ENCODE measurements at places on chromosomes 6 and 20. TPM values are rescaled to one million over a fixed set of nuclear protein-coding genes. Genes with fewer than 3 reads are reported as not detected.

EYS gene
- not detected for total RNA-seq

GRCh38 chr6:158962371-158962770, 37.6 kb downstream of the RSPH3 start:
- H3K36me3 ChIP-seq, result no peaks in the 10 kb centered on the region
- no peak overlapping the region for H3K27ac ChIP-seq
- DNase-seq, result no peak
- H3K4me3 ChIP-seq, result no peak overlapping the region

DNA sequence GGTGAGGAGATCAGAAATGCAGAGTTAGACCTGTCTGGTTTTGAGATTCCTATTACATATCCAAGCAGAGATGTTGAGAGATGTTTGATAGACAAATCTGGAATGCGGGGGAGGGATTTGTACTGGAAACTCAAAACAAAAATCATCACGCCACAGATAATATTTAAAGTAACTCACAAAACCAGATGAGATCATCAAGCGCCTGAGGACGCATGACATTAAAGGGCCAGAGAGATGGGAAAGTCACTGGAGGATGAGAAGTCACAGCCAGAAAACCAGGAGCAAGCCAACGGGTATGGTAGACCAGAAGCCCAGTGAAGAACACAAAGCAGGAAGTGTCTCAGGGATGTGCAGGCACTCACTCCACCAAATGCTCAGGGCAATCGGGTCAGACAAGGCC, 87.7 kb downstream of the DLL1 start:
- DNase-seq, result no peak
- H3K36me3 ChIP-seq, result no peaks in the 10 kb centered on the region
- no peak overlapping the region for H3K27ac ChIP-seq
- no peaks in the 10 kb centered on the region for H3K27me3 ChIP-seq
- no peak overlapping the region for H3K4me3 ChIP-seq
- H3K4me1 ChIP-seq, result no peaks in the 10 kb centered on the region

DNA sequence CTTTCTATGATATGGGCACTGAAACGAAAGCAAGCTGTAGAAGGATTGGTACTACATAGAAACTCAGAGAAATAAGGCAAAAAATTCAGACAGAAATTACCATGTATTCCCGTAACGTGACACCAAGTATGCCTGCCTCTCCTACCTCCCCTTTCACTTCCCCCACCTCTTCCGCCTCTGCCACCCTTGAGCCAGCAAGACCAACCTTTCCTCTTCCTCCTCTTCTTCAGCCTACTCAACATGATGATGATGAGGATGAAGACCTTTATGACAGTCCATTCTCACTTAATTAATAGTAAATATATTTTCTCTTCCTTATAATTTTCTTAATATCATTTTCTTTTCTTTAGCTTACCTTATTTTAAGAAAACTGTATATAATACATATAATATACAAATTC, 188.1 kb upstream of the VGLL2 start:
- no peak overlapping the region for H3K4me3 ChIP-seq
- H3K27me3 ChIP-seq, result no peaks in the 10 kb centered on the region
- H3K36me3 ChIP-seq, result no peaks in the 10 kb centered on the region
- H3K4me1 ChIP-seq, result no peaks in the 10 kb centered on the region

All from H1 (cell line).